ENCODE measurements at places on chromosomes 1 and 21.

- DNase-seq = no peak
Measured at GRCh38 chr1:211343607-211344006, 17.0 kb downstream of the TRAF5 start.

DNA sequence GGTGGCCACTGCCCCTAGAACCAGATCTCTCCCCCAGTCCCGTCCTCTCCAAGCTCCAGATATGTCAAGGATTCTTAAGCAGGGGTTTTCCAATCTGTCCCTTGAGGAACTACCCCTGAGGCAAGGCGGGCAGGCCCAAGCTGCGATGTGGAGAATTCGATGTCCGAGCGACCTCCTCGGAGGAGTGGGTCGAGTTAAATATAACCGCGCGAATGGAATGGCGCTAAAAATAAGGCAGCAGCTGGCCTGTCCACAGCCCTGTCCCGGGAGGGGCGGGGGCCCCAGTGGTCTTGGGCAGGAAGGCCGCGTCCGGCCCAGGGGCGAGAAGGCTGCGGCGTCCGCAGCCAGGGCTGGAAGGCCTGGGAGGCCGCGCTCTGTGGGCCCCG lies 5.8 kb upstream of the FOXD3 start:
- no peak for DNase-seq

DNA sequence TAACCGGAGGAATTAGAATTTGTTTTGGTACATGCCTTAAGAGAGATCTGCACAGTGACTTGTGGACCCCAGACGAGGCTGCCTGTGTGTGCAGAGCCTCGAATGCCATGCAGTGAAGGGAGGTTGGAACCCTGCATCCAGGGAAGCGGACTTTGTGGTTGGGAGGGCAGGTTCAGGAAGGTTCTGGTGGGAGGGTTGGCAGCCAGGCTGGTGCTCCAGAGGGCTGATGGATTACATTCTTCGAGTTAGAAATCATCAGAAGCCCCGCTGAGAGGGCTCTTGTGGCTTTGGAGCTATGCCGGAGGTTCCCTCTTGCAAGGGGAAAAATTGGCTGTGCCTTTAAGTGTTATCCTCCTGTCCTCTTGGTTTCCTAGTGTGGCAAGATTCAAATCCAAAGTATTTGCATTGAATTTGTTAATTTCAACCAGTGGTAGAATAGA lies 21.1 kb downstream of the ROR1 start:
- no peak for DNase-seq

DNA sequence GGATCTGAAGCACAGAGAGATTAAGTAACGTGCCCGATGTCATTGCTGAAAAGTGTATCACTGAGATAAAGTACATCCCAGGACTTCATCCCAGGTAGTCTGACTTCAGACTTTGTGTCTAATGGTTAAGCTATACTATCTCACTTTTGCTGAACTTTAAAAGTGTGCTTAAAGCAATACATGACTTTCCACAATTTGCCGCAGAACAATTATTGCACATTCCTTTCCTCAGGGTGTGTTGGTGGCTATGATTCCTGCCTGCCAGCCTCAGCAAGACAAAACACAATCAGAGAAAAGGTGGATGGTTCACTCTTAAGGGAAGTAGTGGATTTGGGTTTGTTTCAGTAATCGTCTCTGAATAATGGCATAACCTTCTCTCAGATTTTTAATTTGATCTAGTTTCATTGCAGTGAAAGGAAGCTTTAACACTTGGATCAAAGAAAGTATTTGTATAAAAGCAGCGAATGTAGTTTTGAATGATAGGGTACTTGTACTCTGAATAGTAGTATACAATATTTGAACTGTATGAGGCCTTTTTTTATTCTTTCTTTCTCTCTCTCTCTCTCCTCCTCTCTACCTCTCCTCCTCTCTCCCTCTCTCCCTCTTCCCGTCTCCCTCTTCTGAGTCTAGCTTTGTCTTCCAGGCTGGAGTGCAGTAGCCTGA lies 47.0 kb downstream of the CNST start:
- no peak for DNase-seq

GRCh38 chr1:232456714-232457113 lies 173.2 kb downstream of the SIPA1L2 start:
- DNase-seq = no peak

All from stimulated activated CD4-positive, alpha-beta T cell treated with anti-CD3 and anti-CD28 coated beads, Interleukin-15, amount 100 ng/mL, for 24 hours (primary cell).